HL-60 (cell line): ENCODE measurements at places on chromosomes 6 and 20.

DNA sequence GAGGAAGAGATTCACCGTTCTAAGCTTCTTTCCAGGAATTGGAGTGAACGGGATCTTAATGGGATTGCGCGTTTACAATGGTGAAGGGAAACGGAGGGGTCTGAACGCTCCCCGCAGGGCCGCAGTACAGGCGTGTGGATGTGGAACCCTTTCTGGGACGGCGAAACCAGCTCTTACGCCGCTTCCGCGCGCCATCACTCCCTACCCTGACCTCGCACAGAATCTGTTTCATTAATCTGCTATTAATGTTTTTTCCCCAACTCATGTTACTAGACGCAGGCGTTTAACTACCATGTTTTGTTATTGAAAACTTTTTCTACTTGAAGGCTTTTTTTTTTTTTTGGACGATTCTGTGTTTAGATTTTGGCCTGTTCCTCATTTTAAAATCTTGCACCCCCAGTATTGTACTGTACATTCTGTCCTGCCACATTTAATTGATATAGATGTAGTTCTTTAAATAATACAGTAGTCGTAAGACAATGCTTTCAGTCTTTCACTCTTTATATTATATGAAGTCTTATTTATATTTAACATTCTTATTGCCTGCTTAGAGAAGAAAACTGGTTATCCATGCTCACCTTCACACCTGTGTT is 696 bp upstream of the SUPT3H start:
- DNase-seq = no peak

GRCh38 chr20:23223908-23224580 is 126.5 kb upstream of the NXT1 start:
- DNase-seq = no peak

DNA sequence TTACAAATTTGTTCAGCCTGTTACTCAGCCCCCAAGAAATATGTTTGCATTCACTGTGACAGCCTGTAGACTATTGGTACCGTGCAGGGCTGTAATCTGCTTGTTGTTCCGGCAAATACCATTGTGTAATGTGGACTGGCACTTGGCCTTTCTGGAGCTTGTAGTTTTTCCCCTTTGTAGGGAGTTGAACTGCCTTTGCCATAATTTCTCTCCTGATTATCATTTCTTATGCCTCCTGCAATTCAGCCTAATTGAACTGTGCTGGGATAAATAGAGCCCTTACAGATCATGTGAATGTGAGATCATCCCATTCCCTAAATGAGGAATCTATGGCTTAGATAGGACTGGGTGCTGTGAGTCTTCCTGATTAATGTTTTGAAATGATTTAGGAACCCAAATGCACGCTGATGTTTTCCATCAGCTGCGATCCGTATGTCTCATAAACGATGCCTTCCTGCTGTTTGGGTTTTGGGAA is 185.1 kb downstream of the JARID2 start:
- no peak for DNase-seq

DNA sequence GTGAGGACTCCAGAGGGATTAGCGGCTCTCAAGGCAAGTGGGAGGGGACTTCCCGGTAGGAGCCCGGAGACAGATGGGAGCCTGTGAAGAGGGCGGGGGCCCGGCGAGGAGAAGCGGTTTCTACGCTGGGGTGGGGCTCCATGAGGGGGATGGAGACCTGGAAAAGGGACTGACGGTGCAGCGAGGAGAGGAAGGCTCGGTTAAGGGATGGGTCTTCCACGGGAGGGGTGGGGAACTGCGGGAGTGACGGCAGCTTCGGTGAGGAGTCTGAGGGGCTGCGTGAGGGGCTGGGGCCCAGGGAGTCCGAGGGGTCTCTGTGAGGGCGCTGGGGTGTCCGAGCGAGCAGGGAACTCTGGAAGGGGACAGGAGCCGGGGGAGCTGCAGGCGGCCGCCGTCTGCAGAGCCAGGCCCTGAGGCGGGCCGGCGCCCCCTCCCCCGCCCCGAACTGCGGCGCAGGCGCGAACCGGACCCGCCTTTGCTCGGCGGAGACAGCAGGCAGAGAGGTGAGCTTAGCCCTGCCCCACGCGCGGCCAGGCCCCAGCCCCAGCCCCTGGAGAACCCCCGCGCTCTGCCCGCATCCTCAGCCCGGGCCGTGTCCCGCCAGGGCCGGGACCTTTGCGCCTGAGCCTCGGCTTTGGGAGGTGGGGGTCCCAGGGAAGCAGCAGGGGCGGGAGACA is at the start of gene NRSN2:
Gene NRSN2 (plus strand): TSS at position 472 of the 677 bp plus-strand sequence. CDS start 2,533 bp downstream, outside the sequence.
- DNase-seq = no peak

DNA sequence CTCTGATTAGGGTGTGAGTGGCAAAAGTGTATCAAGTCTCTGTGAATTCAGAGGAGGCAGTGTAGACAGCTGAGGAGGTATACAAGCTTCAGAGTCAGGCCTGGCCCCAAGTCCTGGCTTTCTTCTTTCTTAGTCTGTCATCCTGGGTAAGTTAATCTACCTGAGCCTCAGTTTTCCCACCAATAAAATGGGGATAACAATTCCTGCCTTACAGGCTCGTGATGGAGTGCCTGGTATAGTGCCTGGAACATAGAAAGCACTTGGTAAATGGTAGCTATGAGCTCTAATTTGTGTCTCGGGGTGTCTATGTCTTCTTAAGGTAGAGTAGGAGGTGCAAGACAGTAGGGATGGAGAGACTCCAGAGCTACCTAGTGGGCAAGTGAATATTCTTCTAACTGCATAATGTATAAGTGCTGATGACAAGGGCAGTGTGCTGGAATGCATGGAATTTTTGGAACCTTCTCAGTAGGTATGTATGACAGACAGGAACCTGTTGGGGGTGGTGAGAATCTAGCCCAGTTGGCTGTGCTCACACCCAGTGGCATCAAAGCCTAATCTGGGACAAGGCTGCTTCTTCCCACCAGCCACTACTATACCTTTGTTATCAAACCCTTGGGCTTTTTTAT is 4.0 kb upstream of the SCUBE3 start:
- no peak for DNase-seq

- DNase-seq = no peak
These were observed 22.6 kb downstream of the B4GALT5 start for GRCh38 chr20:49690899-49691620.

- no peak for DNase-seq
These were observed 70.3 kb upstream of the NHSL1 start for GRCh38 chr6:138569554-138569953.

- no peak for DNase-seq
These were observed 76.2 kb downstream of the ALDH8A1 start for GRCh38 chr6:134873500-134874388.

GRCh38 chr6:169035385-169036240 is 218.0 kb downstream of the THBS2 start:
- no peak for DNase-seq

- peak; percentile 69 for DNase-seq
These were observed 102.4 kb upstream of the SUPT3H start for GRCh38 chr6:45479834-45480751.

- no peak for DNase-seq
These were observed 7.0 kb downstream of the KCNB1 start for GRCh38 chr20:49475292-49476015.

DNA sequence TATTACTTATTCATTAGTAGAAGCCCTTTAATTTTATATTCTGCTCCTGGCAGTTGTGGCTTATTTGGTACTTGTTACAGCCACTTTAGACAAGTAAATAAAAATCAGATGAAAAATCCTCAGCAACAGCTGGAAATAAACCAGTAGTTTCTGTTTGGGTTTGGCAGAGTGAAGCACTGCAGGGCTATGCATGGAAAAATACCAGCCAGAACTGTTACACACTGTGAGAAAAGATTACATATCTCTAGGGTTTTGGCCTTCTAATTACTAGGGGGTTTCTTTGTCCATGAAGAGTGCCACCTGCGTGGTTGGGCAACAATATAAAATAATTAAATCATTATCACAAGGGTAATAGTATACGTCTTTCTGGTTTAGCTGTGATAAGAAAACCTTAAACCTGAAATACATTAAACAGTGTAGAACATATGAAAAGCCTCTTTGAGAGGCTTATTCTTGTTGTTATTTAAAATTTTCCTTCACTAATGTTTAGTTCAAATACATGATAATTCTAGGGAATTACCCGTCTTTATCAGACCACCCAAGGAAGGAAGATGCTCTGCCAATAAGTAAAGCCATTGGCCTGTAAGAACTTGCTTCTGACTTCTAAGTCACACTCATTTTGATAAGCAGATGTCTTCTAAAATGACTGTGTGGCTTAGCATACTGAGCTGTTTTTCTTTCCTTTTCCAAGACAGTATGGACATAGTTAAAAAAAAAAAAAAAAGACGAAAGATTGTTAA is 320.0 kb upstream of the FLRT3 start:
- no peak for DNase-seq

DNA sequence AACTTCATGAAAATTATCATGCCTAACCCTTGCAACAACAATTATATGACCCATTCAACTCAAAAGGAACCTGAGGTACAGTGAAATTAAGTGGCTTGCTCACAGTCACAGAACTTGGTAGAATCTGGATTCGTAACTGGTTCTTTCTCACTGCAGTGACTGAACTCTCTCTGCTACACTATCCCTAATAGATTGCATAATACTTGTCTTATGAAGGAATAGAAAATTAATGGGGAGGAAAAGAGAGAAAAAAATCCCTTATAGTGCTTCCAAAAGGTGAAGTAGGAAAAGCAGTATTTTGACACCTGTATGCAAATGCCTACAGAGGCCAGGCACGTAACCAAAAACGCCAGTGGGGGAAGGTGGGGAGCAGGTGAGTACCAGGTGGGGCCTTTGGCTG is 186.6 kb downstream of the LY86 start:
- DNase-seq = no peak

GRCh38 chr20:2254333-2254732 is 41.5 kb upstream of the TGM3 start:
- no peak for DNase-seq

GRCh38 chr20:24450624-24451376 is 18.6 kb upstream of the SYNDIG1 start:
- DNase-seq = no peak

DNA sequence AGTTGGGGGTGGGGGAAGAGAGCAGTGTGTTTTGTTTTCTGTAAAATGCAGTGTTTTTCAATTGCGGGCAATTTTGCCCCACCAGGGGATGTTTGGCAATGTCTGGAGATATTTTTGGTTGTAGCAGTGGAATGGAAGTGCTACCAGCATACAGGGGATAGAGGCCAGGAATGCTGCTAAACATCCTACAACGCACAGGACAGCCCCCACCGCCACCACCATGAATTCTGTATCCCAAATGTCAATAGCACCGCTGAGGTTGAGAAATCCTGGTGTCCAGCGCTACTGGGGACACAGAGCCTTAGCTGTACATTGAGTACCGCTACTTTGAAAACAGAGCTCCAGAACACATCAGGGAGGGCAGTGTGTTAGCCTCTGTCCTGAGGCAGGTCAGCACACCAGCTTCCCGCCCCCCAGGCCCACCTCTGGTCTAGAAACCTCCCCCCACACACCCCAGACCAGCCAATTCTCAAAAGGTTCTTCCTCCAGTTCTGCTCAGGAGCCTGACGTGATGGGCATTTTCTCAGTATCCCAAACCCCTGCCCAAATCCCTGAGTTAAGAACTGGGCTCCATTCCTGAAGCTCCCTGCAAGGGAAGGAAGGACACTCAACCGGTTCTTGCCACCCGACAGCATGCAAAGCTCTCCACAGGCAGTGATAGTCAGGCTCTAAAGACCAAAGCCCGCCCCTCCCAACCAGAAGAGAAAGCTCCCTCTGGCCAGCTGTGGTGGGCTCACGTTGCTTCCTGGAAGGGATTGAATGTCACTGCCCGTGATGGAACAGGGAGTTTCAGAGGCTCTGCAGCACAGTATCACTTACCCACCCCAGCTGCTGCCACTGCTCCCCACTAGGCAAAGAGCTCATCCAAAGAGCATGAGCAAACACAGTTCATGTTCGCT is 321.5 kb upstream of the JARID2 start:
- no peak for DNase-seq

- DNase-seq = peak; percentile 64
These were observed 14.5 kb downstream of the ADISSP start for GRCh38 chr20:3753098-3753497.

DNA sequence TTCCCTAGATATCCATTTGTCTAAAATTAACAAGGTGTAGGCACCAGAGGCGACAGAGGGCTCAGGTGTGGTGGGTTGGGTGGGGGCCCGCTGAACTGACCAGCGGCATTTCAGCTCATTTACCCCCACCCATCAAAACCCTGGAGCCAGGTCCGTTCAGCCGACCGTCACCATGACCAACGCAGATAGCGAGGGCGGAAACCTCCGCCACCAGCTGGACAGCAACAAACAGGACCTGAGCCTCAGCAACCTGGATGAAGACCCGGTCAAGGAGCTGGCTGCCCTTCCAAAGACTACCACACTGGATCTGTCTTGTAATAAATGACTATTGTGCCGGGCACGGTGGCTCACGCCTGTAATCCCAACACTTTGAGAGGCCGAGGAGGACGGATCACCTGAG is 120.8 kb upstream of the LGSN start:
- no peak for DNase-seq

DNA sequence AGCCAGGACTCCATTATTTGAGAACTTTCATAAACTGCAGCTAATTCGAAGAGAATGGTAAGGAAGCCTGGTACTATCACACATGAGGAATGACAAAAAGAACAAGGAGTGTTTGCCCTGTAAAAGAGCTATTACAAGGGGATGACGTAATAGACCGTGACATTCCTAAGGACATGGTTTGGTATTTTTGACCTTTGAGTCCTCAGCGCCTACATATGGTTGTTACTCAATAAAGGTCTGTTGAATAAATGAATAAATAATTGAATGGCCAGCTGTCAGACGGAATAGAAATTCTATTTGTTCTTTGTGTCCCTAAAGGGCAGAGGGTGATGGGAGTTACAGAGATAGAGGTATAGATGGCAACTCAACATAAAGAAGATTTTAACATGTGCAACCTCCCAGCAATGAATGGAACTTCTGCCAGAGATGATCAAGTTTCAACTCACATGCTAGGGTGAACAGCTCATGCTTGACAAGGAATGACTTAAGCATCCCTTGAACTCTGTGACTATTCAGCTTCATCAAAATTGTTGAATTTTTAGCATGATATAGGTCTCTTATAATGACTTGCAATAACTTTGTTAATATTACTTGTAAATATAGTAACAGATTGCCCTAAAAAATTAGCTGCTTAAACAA is 115.4 kb downstream of the TENT5A start:
- DNase-seq = no peak

GRCh38 chr6:76275746-76276145 is 203.3 kb upstream of the IMPG1 start:
- no peak for DNase-seq

- no peak for DNase-seq
These were observed 72.0 kb downstream of the LY86 start for GRCh38 chr6:6660339-6661045.

DNA sequence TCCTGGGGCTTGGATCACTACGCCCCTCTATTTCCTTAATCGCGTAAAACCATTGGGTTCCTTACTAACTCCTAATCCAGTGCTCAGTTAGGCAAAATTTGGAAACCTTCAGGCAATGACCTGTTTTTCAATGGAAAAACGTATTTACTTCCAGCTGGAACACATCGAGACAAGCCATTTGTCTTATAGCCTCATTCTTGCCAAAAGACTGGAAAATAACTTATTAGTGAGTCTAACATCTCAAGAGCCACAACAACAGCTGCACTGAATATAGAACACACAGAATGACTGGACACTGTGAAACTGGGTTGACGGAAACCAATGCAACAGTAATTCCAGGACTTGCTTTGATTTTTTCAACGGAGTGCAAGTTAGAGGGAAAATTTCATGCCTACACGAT is 125.2 kb upstream of the MAP3K7 start:
- no peak for DNase-seq
